Stimulated activated naive CD4-positive, alpha-beta T cell treated with Interleukin-2 at 50 U/mL for 16 hours (primary cell): ENCODE measurements at places on chromosomes 3 and 15.

DNA sequence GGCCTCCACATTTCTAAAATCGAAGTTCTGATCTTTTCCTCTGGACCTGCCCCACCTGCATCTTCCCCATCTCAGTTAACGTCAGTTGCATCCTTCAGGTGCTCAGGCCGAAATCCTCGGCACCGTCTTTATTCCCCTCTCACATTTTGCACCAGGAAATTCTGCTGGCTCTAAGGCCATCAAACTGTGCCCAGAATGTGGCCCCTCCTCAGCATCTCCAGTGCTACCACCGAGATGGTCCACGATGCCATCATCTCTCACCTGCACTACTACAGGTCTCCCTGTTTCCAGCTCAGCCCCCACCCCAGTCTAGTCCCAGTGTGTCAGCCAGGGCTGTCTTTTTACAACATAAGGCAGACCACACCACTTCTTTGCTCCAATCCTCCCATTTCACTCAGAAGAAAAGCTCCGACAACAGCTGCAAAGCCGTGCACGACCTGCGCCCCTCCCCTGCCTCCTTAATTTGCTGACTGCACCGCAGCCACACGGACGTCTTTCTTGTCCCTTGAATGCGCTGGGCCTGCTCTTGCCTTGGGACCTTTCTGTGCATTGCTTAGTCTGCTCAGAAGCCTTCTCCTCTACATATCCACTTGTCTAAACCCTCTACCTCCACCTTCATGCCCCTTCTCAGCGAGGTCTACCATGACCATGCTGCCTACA, 14.4 kb downstream of the MUC20 start:
- DNase-seq = no peak

DNA sequence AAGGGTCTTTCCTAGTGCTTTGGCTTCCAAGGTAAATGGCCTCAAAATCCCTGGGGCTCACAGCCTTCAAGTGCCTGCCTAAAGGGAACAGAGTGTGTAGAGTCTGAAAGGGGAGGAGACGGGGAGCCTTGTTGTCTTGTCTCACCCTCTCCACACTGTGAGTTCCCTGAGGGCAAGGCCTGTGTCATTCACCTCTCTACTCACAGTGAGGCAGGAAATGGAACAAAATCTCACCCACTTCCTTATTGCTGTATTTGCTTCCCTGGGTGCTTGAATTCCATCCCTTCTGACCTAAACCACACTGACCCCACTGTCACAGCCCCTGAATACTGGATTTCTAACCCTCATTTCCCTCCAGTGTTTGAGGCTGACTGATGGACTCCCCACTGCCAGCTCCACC, 197.5 kb downstream of the EPHB1 start:
- DNase-seq = no peak

DNA sequence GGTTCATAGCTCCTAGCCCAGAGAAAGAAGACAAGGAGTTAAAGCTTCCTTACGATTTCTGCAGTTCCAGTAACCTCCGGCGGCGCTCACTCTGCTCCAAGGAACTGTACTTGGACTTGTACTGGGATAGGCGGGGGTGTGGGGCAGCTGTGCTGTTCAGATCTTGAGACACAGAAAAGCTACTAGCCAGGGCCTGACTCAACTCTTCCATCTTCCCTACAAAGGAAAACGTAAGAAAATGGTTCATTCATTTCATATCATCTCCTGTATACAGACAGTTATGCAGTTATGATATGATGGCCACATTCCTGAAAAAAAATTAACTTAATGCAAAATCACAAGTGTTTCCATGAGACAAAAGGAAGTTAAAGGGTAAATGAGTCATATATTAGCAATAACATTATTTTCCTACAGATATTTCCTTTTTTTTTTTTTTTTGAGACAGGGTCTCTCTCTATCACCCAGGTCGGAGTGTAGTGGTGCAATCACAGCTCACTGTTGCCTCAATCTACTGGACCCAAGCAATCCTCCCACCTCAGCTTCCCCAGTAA, 4.6 kb downstream of the SNUPN start:
- DNase-seq = no peak

DNA sequence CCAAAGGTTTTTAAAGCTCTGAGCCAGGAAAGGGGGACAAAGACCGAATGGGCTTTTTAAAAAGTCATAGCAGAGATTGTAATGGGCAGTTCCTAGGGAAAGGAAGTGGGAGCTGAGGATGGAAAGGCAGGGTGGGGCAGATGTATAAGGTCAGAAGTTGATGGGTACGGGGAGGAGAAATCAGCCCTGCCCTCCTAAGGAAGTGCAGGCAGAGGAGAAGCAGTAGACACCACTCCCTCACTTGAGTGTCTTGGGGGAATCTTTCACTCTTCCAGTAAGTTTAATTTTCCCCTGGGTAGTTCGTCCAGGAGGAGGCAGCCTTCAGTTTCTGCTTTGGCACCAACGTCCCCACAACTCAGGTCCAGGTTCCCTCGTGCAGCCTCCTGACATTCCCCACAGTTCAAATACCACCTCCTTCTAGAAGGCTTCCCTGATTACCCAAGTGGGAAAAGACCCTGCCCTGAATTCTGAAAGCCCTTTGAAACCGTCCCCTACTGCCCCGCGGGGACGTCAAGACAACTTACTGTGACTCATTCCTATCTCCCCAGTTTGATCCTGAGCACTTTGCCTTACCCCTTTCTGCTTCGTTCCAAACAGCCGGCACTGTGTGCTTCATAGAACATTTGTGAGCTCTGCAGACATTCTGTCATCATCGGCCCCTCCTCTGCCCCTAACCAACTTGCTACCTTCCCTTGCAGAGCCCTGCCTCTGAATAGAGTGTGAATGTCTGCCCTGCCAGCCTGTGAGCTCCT, 14.3 kb upstream of the SRP14 start:
- no peak for DNase-seq

DNA sequence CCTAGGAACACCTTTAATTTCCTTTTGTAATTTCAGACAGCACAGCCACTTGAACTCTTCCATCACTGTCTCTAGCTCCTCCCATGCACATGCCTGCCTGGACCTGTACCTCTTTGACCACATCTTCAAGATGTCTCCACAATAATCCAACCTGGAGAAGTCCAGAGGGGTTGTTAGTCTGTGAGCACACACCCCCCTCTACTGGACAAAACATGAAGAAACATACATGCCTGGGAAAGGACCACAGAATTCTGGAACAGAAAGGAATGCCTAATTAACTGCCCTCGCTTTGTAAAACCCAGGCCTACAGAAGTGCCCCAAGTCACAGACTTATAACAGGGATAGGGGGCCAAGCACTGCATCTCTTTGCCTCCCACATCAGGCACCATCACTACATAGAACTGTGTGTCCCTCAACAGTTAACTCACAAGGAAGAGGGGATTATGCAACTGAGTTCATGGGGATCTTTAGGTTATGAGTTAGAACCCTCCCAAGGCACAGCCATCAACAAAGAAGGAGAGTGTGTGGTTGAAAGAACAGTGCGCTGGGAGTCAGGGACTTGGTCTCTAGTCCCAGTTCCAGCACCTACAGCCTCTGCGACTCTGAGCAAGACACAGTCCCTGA, 61.7 kb downstream of the FMN1 start:
- DNase-seq = no peak

DNA sequence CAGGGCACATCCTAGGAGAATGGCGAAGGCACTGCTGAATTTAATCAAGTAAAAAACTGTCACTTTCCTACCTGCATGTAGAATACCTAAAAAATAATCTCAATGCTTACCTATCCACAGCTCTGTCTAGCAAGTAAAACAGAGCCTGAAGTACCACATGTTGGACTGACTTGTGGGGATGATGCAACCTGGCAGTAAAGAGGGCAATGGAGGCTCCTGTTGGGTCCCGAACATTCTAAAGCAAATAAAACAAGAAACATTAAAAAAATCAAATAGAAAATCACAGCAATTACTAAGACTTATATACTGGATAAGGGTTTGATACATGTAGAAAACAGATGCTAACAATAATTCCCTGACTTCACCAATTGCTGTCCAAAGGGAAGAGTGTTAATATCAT, 56.1 kb downstream of the PTPN9 start:
- no peak for DNase-seq

DNA sequence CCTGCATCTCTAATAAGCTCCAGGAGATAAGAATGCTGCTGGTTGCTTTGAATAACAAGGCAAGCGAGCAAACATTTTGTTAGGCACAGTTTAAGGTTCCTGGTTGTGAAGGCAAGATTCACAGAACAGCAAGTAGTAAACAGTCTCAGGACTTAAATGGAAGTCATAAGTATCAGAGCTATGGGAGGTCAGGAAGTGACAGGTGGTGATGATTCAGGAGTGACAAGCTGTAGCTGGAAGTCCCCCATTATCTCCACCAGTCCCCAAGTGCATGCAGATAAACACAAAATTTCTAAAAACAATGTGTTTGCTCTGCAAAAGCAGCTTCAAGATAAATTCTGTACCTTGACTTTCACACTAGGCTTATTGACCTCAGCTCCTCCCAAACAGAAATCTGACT, 3.3 kb downstream of the FETUB start:
- no peak for DNase-seq

DNA sequence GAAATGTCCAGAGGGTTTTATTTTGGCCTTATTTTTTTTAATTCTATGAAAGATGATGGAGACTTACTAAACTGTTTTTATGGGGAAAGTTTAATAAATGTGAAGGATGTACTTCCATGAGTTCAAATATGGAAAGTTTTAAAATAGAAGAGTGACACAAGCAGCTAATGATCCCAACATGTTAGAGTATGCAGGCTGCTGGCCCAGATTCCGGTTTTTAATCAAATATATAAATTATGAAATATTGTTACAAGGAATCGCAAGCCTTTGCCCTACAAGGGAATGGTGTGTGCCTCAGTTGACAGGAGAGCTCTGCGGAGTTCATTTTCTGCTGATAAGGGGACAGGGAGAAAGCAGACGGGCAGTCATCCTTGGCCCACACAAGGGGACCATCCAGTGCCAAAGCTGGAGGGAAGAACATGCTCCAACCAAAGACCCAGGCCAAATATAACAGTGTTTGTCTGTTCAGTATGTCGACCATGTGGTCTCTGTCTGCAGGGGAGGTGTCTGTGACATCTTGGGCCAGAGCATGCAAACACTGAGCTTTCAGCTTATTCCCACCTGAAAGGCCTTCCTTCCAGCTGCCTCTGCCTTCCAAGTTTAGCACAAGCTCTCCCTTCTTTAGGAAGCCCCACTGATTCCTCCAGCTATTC, 69.8 kb downstream of the SSUH2 start:
- DNase-seq = no peak

GRCh38 chr3:137764563-137765309, 621 bp downstream of the SOX14 start:
- no peak for DNase-seq

DNA sequence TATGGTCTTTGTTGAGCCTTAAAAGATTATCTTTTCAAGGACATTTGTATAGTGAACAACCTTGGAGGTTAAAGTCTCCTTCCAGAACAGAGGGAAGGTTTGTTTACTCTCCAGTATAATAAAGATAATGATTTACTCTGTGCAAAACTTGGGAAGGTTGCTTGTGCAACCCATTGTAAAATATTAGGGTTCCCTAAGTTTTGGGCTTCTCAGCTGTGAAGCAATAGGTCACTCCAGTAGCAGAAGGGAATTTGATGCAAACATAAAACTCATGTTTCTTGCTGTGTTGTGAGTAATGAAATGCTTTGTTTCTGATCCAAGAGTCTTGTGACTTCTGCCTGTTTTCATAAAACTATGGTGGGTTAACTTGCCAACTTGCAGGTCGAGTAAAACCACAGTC, 177.5 kb downstream of the SUCNR1 start:
- DNase-seq = no peak
